ENCODE measurements at places on chromosomes 12 and 14.

DNA sequence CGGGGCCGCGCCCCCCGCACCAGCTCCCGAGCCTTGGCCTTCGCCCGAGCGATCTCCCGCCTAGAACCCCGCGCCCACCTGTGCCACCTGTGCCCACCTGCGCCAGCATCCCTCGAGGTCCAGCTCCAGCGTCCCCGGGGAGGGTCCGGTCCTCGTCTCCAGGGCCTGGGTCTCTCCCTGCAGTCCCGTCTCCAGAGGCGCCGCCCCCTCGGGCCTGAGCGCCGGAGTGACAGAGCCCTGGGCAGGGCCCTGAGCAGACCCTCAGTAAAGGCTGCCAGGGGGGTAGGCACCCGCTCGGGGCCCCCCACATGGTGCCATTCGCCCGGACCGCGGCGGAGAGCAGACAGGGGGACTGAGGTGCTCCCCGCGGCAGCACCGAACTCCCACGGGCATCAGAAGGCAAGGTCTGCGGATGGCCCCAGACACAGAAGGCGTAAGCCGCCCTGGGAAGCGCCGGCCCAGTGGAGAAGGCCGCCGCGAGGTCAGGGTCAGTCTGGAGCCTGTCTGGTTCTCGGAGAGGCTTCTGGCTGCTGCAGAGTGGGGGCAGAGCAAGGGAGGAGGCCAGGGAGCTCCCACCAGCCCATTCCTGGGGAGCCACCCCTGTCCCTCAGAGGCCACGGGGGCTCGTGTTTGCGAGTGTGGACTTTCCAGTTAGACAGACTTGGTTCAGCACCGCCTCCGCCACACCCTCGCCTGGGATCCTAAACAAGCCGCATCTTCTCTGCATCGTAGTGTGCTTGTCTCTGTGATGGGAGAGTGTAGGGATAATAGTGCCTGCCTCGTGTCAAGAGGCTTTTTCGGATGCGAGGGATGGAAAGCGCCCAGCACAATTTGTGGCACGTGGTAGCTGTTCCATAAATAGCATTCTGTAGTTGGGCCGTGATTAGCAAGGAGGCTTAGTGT, 1.1 kb upstream of the PPP1R13B start:
- H3K36me3 ChIP-seq: no peaks in the 10 kb centered on the region
- H3K4me1 ChIP-seq: no peaks in the 10 kb centered on the region
- peaks cover 29% of the 10 kb centered on the region for H3K27me3 ChIP-seq
- H3K4me3 ChIP-seq: peak overlapping the region; percentile 45

GRCh38 chr12:95096378-95096777, 23.0 kb upstream of the NR2C1 start:
- H3K27me3 ChIP-seq: no peaks in the 10 kb centered on the region
- peaks cover 6% of the 10 kb centered on the region for H3K4me1 ChIP-seq
- no peak for DNase-seq
- H3K4me3 ChIP-seq: no peak overlapping the region
- peaks cover 13% of the 10 kb centered on the region for H3K36me3 ChIP-seq

DNA sequence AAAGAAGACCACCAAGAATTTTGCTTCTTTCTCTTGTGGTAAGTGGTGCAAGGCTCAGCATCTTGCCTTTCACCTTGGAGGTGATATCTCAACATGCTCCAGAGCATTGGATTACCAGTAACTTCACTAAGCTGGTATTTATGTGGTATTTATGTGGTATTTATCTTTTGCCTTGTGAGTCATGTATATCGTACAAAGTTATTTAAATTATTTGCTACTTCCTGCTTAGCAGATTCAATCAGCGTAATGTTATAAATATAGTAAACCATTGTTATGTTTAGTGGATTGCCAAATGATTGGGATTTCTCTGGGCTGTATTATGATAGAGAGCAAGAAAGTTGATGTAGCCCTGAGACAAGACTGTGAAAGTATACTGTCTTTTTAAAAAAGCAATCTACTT, 366.4 kb downstream of the IPO8 start:
- no peaks in the 10 kb centered on the region for H3K36me3 ChIP-seq
- no peak for DNase-seq
- H3K4me1 ChIP-seq: no peaks in the 10 kb centered on the region
- no peaks in the 10 kb centered on the region for H3K27me3 ChIP-seq
- H3K4me3 ChIP-seq: no peak overlapping the region

GRCh38 chr14:35117112-35117511, 4.7 kb downstream of the PPP2R3C start:
- no peak overlapping the region for H3K27ac ChIP-seq
- no peak overlapping the region for H3K4me3 ChIP-seq
- DNase-seq: no peak
- peaks cover 19% of the 10 kb centered on the region for H3K36me3 ChIP-seq
- no peaks in the 10 kb centered on the region for H3K27me3 ChIP-seq

GRCh38 chr12:124913474-124914391, 717 bp downstream of the UBC start:
- peak overlapping the region; percentile 94 for H3K4me3 ChIP-seq
- peaks cover 34% of the 10 kb centered on the region for H3K36me3 ChIP-seq
- peaks cover 14% of the 10 kb centered on the region for H3K4me1 ChIP-seq
- peak; percentile 68 for DNase-seq

DNA sequence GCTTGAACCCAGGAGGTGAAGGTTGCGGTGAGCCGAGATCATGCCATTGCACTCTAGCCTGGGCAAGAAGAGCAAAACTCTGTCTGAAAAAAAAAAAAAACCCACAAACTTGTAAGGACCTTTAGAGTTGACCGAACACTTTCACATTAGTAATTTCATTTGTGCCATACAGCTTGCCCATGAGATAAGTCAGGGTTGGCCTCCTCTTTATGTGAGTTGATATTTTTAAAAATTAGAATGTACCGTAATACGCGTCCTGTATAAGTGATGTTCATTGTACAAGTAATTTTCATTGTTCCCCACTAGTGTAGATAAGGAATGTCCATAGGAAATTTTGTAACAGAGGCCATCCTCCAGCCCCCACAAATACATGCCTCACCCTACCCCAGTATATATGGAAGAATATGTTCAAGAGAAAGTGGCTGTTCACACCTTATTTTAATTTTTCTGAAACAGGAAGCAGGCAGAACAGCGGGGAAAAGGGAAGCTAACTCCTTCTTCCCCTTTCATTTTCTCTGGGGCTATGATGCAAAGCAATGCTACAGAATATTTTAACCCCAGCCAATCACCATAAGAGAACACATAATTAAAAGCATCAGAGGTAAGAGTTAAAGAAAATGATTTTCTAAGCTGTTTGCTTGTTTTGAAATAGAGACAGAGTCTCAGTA, 31.9 kb upstream of the HIF1A start:
- H3K4me1 ChIP-seq: no peaks in the 10 kb centered on the region
- no peak overlapping the region for H3K27ac ChIP-seq
- no peaks in the 10 kb centered on the region for H3K27me3 ChIP-seq
- no peak for DNase-seq
- no peaks in the 10 kb centered on the region for H3K36me3 ChIP-seq
- no peak overlapping the region for H3K4me3 ChIP-seq

DNA sequence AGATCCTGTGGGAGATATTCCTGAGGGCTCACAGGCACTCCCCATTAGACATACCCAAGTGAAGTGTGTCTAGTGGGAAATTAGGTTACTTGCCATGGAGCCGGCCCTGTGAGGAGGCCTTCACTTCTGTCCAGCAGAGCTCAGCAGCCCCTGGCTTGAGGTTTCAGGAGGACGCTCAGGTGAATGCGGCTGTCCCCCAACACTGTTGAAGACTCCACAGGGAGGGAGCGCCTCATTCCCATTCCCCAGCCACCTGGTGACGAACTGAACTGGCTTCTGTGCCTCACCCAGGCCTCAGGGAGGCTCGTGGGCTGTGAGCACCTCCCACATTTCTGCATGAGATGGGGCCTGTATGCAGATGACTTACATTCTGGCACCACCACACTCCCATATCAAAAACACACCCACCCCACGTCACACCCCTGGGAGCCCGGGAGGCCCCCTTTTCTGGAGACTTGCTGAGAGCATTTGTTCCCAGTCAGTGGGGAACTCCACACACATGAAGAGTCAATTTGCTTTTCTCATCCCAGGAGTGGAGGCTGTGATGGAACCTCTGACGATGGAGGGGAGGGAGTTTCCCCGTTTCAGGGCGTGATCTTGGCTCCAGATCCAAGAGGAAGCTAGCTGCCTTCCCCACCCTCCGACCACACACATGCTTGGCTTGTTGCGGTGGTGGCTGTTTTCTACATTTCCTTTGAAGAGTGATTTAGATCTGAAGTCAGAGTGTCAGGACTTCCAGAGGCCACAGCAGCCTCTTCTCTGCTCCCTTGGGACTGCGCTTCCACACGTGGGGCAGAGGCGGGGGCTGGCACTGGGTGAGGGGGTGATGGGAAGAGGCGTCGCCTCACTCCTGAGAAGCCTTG, 120.7 kb downstream of the ADGRD1 start:
- DNase-seq: no peak
- no peak overlapping the region for H3K27ac ChIP-seq
- H3K36me3 ChIP-seq: no peaks in the 10 kb centered on the region
- H3K27me3 ChIP-seq: peaks cover 13% of the 10 kb centered on the region
- no peaks in the 10 kb centered on the region for H3K4me1 ChIP-seq

GRCh38 chr12:10069099-10069498, 29.7 kb downstream of the CLEC1A start:
- no peaks in the 10 kb centered on the region for H3K36me3 ChIP-seq
- no peak overlapping the region for H3K27ac ChIP-seq
- no peak overlapping the region for H3K4me3 ChIP-seq
- H3K4me1 ChIP-seq: no peaks in the 10 kb centered on the region

DNA sequence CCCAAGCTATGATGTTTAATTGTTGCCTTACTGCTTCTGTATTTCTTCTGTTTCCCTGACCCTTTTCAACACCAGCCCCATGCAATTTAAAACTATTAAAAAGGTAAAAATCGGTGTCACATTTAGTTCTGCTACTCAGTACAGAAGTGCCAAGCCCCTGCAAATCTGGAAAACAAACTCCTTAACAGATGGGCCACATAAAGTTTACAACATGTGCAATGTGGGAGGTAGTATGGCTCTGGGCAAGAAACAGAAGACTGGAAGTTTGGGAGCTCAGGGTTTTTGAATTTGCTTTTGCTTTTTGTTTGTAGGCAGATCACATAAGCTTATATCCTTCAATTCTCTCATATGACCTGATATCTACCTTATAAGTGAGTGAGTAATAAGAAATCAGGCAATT, 404.0 kb upstream of the ATP2B1 start:
- DNase-seq: no peak
- no peak overlapping the region for H3K4me3 ChIP-seq
- H3K27me3 ChIP-seq: no peaks in the 10 kb centered on the region
- no peaks in the 10 kb centered on the region for H3K4me1 ChIP-seq
- H3K27ac ChIP-seq: no peak overlapping the region
- no peaks in the 10 kb centered on the region for H3K36me3 ChIP-seq

DNA sequence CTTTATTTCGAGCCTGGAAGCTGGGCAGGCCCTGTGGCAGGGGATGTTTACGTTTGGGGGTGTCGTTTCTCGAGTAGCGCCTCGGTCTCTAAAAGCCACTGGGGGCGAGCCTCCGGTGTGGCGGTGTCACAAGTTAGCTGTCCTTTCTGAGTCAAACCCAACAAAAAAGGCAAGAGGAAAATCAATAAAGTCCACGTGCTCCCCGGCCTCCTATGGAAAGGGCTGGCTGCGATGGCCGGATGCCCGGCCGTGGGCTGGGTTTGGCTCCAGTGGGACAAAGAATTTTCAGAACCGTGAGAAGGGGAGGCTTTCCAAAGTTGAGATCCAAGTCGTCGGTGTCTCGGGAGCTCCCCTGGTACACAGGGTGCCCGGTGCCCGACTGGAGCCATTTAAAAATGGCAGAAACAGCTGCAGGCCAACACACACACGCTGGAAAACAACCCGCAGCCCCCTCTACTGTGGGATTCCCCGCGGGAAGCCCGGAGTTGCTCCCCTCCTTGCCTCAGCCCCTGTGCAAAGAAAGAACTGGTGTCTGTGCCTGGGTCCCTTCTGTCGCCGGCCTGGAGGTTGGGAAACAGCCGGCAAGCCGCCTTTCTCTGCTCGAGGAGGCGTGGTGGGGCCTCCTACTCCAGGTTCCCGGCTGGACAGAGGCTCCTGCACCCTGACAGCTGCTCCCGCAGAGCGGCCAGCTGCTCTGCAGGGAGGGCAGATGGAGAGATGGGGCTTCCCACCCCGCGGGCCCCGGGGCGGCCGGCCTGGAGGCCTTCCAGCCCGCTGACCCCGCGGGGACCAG, 1.9 kb downstream of the BCL7A start:
- peak; percentile 65 for DNase-seq
- H3K36me3 ChIP-seq: no peaks in the 10 kb centered on the region
- peak overlapping the region; percentile 73 for H3K4me3 ChIP-seq
- H3K27ac ChIP-seq: peak overlapping the region; percentile 93
- no peaks in the 10 kb centered on the region for H3K27me3 ChIP-seq
- peaks cover 45% of the 10 kb centered on the region for H3K4me1 ChIP-seq

- H3K4me1 ChIP-seq: peaks cover 27% of the 10 kb centered on the region
- DNase-seq: peak; percentile 47
Measured at GRCh38 chr12:1812650-1813302, 7.6 kb upstream of the LRTM2 start.

DNA sequence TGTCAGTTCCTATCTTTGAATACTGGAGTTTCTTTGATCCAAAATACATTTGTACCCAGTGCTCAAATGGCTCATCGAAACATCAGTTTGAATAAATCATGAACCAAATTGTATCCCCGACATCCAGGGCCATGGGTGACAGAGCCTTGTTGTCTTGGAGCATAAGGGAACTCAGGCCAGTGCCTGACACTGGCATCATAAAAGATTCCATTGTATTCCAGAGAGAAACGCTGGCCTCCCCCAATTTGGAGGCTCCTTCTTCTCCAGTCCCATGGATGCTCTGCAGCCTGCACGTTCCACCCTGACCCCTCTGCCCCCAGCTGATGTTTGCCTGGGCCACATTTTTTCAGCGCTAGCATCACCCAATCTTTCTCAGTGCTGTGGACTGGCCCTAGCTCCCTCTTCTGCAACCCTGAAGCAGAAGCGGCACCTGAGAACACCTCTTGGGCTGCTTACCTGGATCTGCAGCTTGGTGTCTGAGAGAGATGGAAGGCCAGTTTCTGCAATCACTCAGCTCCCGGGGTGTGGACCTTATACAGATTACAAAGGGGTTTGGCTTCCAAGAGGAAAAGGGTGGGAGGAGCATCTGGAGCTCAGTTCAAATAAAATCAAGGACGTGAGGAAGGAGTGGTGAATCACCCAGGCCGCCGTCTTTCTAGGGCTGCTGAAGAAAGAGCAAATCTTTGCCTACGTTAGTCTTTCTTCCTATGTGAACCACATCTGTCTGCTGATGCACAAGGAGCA, at the start of gene RNASE1:
RNASE1 (minus strand) TSS at position 504 of the 744 bp plus-strand sequence. CDS start 776 bp downstream, outside the sequence.
- no peaks in the 10 kb centered on the region for H3K27me3 ChIP-seq
- peak; percentile 31 for DNase-seq
- H3K4me3 ChIP-seq: peak within 1 kb of the TSS; percentile 30
- peak within 1 kb of the TSS; percentile 88 for H3K27ac ChIP-seq

DNA sequence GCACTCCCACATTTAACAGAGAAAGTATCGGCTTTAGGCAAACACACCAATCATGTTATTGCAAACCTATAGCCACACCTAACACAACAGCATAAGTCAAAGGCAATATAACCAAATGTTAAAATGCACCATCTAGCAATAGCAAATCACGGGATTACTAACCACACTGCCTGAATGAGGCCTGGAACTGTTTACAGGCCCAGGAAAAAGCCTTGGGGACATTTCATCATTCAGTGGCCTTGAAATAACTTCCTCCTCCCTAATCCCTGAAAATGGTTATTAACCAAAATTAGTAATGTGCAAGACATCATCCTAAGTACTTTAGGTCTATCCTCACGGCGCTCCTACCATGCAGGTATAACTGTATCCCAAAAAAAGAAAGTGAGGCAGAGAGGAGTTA, 2.3 kb downstream of the GALC start:
- DNase-seq: no peak
- no peak overlapping the region for H3K27ac ChIP-seq
- no peaks in the 10 kb centered on the region for H3K27me3 ChIP-seq
- H3K4me3 ChIP-seq: no peak overlapping the region

- H3K36me3 ChIP-seq: no peaks in the 10 kb centered on the region
- no peak overlapping the region for H3K27ac ChIP-seq
- no peak overlapping the region for H3K4me3 ChIP-seq
Measured at GRCh38 chr14:87623616-87624015, 369.4 kb downstream of the GALC start.

Data from K562 (cell line).